Placental pericyte (primary cell): ENCODE measurements at places on chromosomes 2 and 18. TPM values are rescaled to one million over a fixed set of nuclear protein-coding genes. Genes with fewer than 3 reads are reported as not detected.

The RAD51AP2 gene
- under 0.01 TPM in 1 of 2 replicates, not detected in the other for total RNA-seq

The ZSWIM2 gene
- not detected in 2 replicates for total RNA-seq

The SLC38A11 gene
- total RNA-seq = 0.57 TPM in 1 of 2 replicates, not detected in the other

The GPR45 gene
- 0.22 TPM in 1 of 2 replicates, not detected in the other for total RNA-seq

The MSTN gene
- total RNA-seq = not detected in 2 replicates

The WDR35 gene
- 9.4 and 15.5 TPM in 2 replicates for total RNA-seq

The CD226 gene
- 1.1 and 1.5 TPM in 2 replicates for total RNA-seq

The KCNIP3 gene
- total RNA-seq = 0.57 and 0.88 TPM in 2 replicates

The IL1RL2 gene
- 0.22 and 0.43 TPM in 2 replicates for total RNA-seq

The GAD1 gene
- 0.22 and 0.43 TPM in 2 replicates for total RNA-seq

The EVA1A gene
- total RNA-seq = 36.5 and 51.3 TPM in 2 replicates

The SERPINB2 gene
- 211 and 212 TPM in 2 replicates for total RNA-seq

The KLHL41 gene
- 0.14 and 0.22 TPM in 2 replicates for total RNA-seq

The CRYBA2 gene
- total RNA-seq = not detected in 2 replicates

The PKDCC gene
- 3.4 and 30.4 TPM in 2 replicates for total RNA-seq

The NMS gene
- not detected in 2 replicates for total RNA-seq
